ENCODE measurements at places on chromosomes 7 and 10. TPM values are rescaled to one million over a fixed set of nuclear protein-coding genes. Genes with fewer than 3 reads are reported as not detected.

Gene PRR15
- total RNA-seq = not detected

Gene PRSS37
- total RNA-seq = not detected

Gene ARHGEF35
- 3.6 TPM for total RNA-seq

Gene OR9A4
- not detected for total RNA-seq

Gene SFMBT2
- 23.0 TPM for total RNA-seq

Gene CLEC5A
- total RNA-seq = not detected

Gene SPDYE8
- total RNA-seq = not detected

Gene TMEM236
- 0.05 TPM for total RNA-seq

Gene FAM24B
- 16.5 TPM for total RNA-seq

Gene SLC26A4
- total RNA-seq = 3.5 TPM

Gene HOXA5
- total RNA-seq = not detected

Gene SPDYE18
- total RNA-seq = 1.0 TPM

Gene COMTD1
- 31.2 TPM for total RNA-seq

Gene FAM221A
- 3.6 TPM for total RNA-seq

Gene SLC39A12
- total RNA-seq = not detected

Gene AGFG2
- 41.3 TPM for total RNA-seq

Gene ZMIZ1
- 46.2 TPM for total RNA-seq

Gene HOXA4
- total RNA-seq = 0.16 TPM

Gene TSPAN13
- 0.57 TPM for total RNA-seq

Gene GTPBP4
- total RNA-seq = 70.4 TPM

Gene LRRC17
- 0.18 TPM for total RNA-seq

Gene FAM170B
- total RNA-seq = 0.18 TPM

Gene C10orf62
- not detected for total RNA-seq

Gene PRDX3
- 132 TPM for total RNA-seq

Gene KEL
- 0.57 TPM for total RNA-seq

Gene CEP55
- total RNA-seq = 73.1 TPM

Gene GIMAP6
- total RNA-seq = 119 TPM

Gene MMP21
- 0.09 TPM for total RNA-seq

Gene STEAP4
- total RNA-seq = not detected

Gene MEPCE
- 42.6 TPM for total RNA-seq

Gene GPR15LG
- total RNA-seq = not detected

Gene FRG2B
- total RNA-seq = not detected

Gene HPS1
- 80.8 TPM for total RNA-seq

Gene RPA3
- 96.1 TPM for total RNA-seq

Gene CAMK2B
- total RNA-seq = 0.27 TPM

Gene BTBD16
- total RNA-seq = not detected

Gene ELFN1
- 0.16 TPM for total RNA-seq

Gene ST8SIA6
- 0.32 TPM for total RNA-seq

Gene STAG3
- total RNA-seq = 21.7 TPM

Gene CCSER2
- total RNA-seq = 68.7 TPM
